T-helper 1 cell (primary cell): ENCODE measurements at places on chromosomes 11 and 22.

- no peak for DNase-seq
These were observed 993.4 kb upstream of the FAT3 start for GRCh38 chr11:91231226-91231625.

- DNase-seq = no peak
These were observed 195.9 kb upstream of the SESN3 start for GRCh38 chr11:95426823-95427462.

- DNase-seq = no peak
These were observed 1401.0 kb downstream of the BRD1 start for GRCh38 chr22:48426466-48427380.

DNA sequence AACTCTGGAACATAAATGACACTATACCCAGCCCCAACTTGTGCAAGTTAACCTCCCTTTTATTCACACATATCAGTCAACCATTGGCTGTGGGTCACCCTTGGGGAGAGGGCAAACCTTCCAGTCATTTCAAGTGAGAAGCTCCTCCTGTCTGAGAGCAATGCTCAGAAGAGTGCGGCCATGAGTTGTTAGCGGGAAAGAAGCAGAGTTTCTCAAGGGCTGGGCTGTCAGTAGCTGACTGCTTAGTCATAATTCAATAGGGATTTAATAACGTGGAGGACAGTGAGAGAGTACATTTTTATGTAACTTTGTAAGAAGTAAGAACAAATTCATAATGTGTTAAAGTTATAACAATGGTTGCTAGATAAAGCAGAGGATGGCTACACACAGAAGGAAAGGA, 5.1 kb downstream of the PATE2 start:
- no peak for DNase-seq

DNA sequence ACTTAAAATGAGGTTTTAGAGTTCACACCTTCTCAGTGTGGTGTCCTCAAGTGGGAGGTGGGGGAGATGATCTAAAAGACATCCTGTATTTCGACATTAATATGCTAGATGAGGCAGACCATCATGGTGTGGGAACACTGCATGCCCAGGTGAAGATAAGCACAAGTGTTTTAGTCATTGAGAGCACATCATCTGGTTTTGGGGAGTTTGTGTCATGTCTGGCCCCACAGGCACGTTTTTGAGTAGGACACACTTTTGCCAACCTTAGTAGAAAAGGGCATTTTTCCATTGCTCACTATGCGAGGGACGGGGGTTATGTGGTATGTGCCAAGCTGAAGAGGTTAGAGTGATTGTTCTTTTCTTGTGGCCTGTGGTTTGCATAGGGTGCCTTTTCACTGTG, 189.3 kb downstream of the DBX1 start:
- no peak for DNase-seq
